ENCODE measurements at places on chromosomes 7 and 10.

DNA sequence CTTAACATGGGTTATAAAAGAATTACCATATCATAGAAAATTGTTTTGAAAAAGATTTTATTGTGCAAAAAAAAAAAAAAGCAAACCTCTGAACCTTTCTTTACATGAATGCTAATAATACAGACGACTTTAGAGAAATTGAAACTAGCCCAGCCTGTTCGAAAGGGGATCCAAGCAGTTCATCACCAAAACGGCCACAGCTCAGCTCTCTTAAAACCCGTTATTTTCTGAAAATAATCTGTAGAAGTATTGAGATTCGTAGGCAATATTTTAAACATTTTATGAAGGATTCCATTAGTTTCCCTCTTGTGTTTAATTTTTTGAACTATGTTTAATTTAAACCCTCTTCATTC, 9.9 kb upstream of the GSAP start:
- no peak for DNase-seq

GRCh38 chr10:15385552-15386455, 14.7 kb upstream of the FAM171A1 start:
- DNase-seq = no peak

GRCh38 chr10:73827346-73828089, 16.1 kb upstream of the NDST2 start:
- DNase-seq = no peak

DNA sequence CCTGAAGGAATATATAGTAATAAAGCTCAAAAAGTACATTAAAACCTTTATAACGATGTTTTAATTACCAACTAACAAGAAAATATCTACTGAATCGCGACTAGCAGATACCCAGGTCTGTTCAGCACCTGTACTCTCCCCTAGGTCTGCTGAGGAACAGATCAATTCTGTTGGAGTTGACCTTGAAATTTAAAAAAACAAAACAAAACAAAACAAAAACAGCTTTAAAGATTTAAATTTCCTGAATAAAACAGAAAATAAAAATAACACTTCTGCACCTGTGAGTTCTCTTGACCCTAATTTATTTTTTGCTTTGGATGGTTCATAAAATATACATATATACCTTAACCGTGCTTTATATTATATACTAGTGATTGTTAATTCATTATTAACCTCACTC, 24.6 kb downstream of the DIP2C start:
- DNase-seq = no peak

- no peak for DNase-seq
These were observed 9.0 kb downstream of the IQCE start for GRCh38 chr7:2567679-2568278.

DNA sequence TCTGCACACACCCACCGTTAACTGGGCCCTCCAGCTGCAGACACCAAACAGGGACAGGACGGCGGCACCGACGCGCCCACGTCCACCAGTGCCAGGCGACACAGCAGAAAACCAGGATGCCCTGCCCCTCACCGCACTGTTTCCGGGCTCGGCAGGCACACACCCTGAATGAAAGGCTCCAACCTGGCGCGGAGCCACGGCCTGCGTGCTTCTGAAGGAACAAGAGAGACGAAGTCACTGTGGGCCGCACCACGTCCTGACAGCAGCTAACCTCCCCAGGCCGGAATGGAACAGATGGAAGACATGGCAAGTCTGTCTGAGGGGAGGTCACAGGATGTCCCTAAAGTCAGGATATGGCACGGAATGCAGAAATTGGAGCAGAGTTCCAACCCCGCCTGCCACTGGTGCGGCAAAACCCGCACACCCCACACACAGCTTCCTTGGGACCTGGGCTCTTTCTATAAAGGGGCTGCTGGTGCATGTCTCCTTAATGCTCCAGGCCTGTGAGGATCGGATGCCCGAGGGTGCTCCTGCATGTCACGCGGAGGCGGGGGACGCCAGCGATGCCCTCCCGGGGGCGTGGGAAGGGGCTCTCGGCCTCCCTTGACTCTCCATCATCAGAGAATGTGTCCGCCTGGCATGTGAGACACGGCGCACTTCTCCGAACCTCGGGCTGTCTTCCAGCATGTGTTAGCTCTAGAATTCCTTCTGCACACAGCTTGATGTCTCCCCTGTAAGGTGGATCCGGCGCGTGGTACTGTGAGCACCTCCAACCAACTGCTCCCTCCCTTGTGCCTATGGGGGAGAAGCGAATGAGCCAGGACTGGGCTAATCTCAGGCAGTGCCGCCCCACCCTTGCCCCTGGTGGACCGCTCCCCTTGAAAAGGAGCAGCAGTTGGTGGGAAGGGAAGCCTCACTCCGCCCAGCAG, 3.9 kb upstream of the GPER1 start:
- DNase-seq = no peak

GRCh38 chr10:5737352-5737751, 52.7 kb downstream of the TASOR2 start:
- peak; percentile 5 for DNase-seq

DNA sequence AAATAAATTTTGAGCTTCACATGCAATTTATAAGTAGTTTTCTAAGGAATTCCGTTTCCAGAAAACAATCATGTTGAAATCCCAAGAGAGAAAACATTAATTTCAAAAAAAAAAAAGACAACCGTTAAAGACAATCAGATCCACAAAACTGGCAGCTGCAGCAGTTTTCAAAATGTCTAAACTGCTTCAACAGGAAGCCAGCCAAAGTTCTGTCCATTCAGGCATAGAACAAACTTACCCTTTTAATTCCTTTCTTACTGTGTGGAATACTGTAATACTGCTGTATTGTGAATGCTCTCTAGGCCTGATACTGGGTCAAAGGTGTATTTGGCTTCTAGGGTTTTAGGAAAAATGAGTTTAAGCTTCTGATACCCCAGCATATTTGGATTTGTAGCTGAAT, 31.6 kb downstream of the HOXA1 start:
- no peak for DNase-seq

- DNase-seq = no peak
These were observed 86.9 kb downstream of the CARD11 start for GRCh38 chr7:2956526-2957368.

- no peak for DNase-seq
These were observed 68.9 kb upstream of the FOXK1 start for GRCh38 chr7:4612939-4613841.

- no peak for DNase-seq
These were observed 2.0 kb downstream of the ZMIZ1 start for GRCh38 chr10:79070606-79071395.

DNA sequence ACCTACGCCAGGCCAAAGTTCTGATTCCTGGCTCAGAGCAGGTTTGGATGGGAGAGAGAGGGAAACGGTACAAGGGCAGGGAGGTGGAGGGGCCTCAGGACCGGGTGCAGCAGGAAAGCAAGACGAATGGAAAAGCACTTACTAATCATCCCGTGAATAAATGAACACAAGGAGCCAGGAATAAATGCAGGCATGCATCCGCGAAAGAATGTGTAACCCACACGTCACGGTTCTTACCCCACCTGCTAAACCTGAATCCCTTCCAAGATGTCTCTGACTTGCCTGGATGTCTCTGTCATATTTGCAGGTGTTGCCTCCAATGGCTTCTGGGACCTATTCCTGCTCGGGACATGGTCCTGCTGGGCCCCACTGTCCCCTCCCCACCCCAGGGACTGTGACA, 335.2 kb upstream of the RNF32 start:
- no peak for DNase-seq

GRCh38 chr7:151340794-151341356, 737 bp upstream of the NUB1 start:
- no peak for DNase-seq

- DNase-seq = no peak
These were observed 91.0 kb upstream of the TMEM72 start for GRCh38 chr10:44820094-44820493.

- no peak for DNase-seq
These were observed 109.4 kb upstream of the ADAM12 start for GRCh38 chr10:126497672-126498071.

DNA sequence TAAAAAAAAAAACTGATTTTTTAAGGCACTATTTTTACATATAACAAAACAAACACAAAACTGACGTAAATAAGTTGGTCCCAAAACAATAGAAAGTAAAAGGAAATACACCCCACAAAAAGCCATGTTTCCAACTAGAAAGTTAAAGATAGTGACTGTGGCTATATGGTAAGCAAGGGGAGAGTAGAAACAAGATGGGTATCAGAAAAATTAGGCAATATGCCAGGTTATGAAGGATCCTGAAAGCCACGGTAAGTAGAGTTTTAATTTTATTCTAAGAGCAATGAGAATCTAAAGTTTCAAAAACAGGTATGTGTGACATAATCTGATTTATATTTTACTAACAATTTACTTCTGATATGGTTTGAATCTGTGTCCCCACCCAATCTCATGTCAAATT, 61.5 kb downstream of the BRAF start:
- DNase-seq = no peak

DNA sequence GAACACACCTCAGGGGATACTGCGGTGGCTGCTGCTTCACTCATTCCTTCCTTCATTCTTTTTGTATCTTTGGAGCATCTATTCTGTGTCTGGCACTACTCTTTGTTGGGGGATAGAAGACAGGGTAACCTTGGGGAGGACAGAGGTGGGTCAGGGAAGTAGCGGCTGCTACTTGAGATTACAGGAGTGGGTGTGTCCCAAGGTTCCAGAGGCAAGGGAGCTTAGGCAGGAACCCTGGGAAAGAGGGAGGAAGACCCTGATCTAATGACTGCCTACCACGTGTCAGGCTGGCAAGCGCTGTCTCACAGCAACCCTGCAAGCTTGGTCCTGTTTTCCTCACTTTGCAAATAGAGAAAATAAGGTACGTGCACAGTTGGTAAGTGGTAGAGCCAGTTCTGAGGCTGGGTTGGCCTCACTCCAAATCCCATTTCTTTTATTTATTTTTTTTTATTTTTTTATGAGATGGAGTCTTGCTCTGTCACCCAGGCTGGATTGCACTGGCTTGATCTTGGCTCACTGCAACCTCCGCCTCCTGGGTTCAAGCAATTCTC, 985.9 kb upstream of the ZNF722 start:
- no peak for DNase-seq

DNA sequence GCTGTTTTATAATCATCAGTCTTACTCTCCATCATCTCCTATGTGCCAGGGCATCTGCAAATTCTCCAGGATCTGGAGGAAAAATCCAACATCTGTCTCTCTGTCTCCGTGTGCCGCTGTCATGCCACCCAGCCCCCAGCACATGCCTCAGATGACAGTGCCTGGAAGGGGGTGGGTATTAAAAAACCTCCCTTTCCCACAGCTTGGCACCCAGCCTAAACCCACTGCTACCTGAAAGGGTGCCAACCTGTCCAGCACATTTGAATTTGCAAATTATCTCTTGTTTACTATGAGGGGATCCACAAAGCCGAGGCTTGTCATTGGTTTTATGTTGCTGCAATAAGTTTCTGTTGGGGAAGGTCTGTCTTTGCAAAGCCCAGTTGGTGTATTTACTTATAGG, 73.1 kb downstream of the EMX2 start:
- DNase-seq = no peak

DNA sequence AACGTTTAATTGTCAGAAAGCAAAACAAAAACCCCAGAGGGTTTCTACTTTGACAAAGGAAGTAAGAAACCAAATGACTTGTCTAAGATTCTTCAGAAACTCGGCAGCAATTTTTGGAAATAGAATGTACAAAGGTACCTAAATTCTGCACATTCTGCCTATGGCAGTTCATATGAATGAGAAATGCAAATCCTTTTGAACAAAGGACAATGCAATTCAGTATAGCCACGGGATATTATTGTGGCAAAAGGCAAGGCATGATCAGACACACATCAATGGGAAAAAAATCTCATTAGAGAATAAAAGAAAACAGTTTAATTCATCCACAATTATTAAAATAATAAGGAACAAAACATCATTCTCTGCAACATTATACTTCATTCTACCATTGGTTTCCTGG, 93.4 kb downstream of the SEMA3C start:
- no peak for DNase-seq

GRCh38 chr10:112151524-112152039, 32.0 kb downstream of the GPAM start:
- no peak for DNase-seq

- DNase-seq = no peak
These were observed 50.3 kb downstream of the ATXN7L1 start for GRCh38 chr7:105826143-105826542.

DNA sequence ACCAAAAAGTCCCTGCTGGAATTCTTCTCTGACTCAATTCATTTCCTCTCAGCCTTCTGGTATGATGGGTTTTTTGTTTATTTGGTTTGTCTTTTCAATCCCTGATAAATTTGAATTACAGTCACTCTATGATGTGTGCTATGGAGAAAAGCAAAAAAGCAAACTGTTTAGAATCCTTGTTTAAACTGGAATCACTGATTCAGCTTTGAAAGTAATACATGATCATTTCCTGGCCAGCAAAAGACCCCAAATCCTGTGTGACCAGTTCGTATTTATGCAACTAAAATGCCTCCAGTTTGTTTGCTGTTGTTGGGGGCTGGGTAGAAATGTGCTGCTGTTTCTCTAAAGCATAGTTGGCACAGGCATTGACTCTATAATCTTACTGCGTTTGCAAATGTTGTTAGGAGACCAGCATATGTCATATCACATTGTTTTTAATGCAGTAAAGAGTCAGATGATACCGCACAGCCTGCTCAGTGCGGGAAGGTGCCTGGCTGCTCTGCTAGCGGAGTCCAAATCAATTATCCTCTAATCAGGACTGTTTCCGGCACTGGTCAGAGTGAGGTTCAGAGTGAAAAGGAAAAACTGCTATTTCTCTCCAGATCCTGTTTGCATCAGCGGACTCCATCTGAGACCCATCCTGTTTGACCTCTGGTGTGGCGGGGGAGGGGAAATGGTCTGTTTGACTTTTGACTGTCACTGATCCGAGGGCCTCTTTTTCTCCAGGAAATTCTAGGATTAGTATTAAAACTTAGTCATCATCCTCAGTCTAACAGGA, 40.6 kb upstream of the ADD3 start:
- no peak for DNase-seq

DNA sequence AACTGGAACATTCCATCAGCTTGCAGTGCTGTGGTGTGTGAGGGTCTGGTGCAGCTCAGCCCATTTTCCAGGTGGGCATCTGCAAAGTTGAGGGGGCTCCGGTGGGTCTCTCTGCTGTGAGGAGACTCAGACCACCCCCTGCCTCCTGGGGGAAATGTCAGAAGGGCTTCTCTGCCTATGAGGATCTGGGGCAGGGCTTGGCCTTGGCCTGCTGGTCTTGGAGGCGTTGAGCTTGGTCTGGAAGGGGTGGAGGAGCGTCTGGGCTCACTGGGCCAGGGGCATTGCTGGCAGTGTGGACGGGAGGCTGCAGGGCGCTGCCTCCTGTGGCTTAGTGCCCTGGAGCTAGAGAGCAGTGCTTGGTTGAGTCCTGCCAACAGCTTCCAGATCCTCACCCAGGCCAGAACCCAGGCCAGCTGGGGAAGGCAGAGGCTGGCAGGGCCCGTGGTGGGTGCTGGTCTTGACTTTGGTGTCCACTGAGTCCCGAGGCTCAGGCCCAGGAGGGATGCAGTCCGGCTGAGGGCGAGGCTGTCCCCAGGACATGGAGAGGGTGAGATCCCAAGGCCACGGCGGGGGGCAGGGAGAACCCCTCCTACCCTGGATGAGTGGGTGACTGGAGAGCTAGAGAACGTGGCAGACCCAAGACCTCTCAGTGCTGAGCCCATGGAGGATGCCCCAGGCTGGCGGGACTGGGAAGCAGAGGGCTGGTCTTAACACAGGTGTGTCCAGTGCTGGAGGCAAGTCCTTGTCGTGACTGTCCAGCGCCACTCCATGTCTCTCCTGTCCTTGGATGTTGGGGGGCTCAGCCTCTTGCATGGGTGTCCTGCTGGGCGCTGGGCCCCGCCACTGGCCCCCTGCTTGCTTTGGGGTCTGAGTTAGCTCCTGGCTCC, 2.8 kb downstream of the SPRN start:
- no peak for DNase-seq
